ENCODE measurements at places on chromosomes 4 and X.
A peak's percentile ranks its signal among the peaks of the same experiment; 100 is the strongest.

- peak; percentile 52 for DNase-seq
Observed at GRCh38 chr4:149999485-150000074, 78.7 kb upstream of the DCLK2 start.

DNA sequence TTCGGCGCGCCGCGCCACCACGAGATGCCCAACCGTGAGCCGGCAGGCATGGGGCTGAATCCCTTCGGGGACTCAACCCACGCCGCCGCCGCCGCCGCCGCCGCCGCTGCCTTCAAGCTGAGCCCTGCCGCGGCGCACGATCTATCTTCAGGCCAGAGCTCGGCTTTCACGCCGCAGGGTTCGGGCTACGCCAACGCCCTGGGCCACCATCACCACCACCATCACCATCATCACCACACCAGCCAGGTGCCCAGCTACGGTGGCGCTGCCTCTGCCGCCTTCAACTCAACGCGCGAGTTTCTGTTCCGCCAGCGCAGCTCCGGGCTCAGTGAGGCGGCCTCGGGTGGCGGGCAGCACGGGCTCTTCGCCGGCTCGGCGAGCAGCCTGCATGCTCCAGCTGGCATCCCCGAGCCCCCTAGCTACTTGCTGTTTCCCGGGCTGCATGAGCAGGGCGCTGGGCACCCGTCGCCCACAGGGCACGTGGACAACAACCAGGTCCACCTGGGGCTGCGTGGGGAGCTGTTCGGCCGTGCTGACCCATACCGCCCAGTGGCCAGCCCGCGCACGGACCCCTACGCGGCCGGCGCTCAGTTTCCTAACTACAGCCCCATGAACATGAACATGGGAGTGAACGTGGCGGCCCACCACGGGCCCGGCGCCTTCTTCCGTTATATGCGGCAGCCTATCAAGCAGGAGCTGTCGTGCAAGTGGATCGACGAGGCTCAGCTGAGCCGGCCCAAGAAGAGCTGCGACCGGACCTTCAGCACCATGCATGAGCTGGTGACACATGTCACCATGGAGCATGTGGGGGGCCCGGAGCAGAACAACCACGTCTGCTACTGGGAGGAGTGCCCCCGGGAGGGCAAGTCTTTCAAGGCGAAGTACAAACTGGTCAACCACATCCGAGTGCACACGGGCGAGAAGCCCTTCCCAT lies 1.1 kb downstream of the ZIC3 start:
- no peak for DNase-seq

GRCh38 chr4:21780148-21780547 lies 168.4 kb downstream of the KCNIP4 start:
- DNase-seq, result no peak

DNA sequence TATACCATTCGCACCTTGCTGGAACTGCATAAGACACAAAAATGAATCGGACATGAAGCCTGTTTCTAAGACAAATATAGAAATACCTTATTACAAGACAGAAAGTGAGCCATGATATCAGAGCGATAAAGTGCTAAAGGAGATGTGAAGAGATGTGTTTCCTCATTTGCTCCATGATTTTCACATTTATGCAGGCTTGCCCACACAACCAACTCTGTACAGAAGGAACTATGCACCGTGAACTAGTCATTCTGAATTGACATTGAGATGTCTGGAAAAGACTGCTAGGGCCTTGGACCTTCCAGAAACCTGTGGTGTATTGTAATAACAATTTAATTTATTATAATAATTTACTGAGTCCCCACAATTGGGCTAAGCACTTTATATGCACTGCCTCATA lies 38.6 kb upstream of the TXK start:
- DNase-seq, result no peak

- peak; percentile 91 for DNase-seq
Observed at GRCh38 chrX:132090403-132091159, 37.2 kb downstream of the FRMD7 start.

DNA sequence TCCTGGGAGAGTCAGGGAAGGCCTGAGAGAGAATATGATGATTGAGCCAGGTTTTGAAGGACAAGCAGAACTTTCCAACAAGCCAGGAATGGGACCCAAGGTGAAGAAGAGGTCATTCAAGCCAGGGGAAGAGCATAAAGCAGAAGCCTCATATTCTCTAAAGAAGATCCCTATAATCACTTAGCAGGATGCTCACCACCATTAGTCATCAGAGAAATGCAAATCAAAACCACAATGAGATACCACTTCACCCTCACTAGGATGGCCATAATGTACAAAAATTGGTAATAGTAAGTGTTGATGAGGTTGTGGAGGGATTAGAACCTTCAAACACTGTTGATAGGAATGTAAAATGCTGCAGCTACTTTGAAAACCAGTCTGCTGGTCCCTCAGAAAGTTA lies 20.5 kb upstream of the SUPT20HL1 start:
- no peak for DNase-seq

GRCh38 chr4:100424376-100424775 lies 93.4 kb downstream of the EMCN start:
- no peak for DNase-seq

DNA sequence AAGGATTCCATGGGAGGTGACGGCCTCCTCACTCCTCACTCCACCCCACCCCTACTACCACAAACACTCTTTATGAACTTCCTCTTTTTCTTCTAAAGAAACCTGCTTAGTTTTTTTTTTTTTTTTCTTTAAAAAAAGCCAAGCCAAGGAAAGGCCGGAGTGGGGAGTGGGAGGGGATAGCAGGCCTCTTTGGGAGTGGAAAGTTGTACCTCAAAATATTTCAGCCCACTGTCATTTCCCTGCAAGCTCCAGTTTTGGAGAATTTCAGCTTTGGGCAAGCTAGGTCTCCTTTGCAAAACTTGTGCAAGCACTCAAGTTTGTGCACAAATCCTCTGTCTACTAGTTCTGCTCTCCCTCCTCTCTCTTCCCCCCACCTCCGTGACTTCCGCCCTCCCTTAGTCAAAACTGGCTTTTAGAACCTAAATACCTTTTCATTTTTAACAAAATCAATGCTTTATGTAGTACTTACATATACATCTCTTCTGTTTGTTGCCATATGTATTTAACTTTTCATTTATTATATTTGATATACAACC lies 512 bp upstream of the ANTXR2 start:
- peak; percentile 47 for DNase-seq

- DNase-seq, result no peak
Observed at GRCh38 chr4:123978637-123979036, 582.0 kb downstream of the SPRY1 start.

- DNase-seq, result no peak
Observed at GRCh38 chr4:700587-701264, 4.9 kb upstream of the PCGF3 start.

DNA sequence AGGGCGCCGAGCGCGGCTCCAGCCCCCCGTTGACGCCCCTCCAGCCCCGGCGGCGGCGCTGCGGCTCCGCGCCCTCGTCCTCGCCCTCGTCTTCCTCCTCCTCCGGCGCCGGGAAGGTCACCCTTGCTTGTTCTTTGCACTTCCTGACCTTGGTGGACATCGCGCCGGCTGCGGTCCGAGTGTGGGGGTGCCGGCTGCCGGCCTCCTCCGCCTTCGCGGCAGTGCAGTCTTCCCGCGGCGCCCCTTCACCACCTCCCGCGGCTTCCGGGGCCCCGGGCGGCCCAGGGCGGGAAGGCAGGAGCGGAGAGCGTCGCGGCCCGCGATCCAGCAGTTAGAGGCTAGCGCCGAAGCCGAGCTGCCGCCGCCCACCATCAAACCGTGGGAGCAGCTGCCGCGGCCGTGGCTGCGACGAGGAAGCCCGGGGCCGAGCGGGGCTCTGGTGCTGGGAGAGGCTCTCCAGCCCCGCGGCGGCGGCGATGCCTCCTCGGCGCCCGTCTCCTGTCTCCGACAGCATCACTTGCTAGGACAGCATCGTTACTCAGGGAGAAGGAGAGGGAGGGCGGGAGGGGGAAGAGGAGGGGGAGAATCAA lies at the start of gene TRPC3:
TSS of gene TRPC3 (minus strand) at position 540 of the 590 bp plus-strand sequence. CDS start at position 160, 380 bp downstream.
- DNase-seq, result peak; percentile 4

DNA sequence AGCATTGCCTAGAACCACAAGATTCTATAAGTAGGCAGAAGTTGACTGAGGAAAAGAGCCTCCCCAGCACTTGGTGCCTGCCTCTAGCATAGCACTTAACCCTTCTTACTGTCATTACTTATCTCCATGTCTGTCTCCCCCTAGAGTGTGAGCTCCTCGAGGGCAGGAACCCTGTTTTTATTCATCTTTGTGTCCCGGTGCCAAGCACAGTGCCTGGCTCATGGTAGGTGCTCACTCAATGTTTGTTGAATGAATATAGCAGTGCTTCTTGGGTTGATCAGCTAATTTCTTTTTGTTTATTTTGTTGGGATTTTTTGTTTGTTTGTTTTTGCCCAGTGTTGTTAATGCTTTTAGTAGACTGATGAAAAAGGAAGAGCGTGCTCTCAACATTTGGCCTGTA lies 30.3 kb downstream of the KLF3 start:
- no peak for DNase-seq

GRCh38 chr4:39900966-39901365 lies 76.7 kb downstream of the PDS5A start:
- no peak for DNase-seq

DNA sequence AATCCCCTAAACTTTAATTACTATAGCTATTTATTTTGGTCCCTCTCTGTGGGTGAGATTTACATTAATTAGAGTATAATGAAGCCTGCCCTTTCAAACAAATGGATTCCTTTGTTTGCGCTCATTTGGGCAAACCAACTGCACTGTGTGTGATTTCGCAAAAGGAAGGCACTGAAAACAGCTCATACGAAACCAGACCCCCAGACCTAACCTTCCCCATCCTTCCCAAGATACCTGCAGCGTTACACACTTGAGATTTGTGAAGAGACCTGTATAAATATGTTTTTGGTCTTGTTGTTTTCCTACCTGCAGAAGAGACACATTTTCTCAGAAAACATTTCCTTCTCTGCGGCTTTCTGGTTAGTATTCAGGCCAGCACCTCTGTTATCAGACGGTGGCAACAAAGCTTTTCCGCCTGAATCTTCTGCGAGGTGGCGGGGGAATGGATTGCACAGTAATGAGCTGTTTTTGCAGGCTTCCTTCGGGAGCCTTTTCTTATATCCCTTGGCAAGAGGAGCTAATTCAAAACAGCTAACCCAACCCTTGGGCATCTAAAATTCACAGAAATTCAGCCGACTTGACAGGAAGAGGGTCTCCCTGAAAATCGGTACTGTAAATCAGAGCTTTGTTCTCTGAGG lies 47.6 kb downstream of the CBLL2 start:
- no peak for DNase-seq

- DNase-seq, result peak; percentile 57
Observed at GRCh38 chr4:158609116-158609515, 62.6 kb downstream of the C4orf46 start.

- peak; percentile 54 for DNase-seq
Observed at GRCh38 chrX:20362268-20363267, 95.9 kb upstream of the RPS6KA3 start.

DNA sequence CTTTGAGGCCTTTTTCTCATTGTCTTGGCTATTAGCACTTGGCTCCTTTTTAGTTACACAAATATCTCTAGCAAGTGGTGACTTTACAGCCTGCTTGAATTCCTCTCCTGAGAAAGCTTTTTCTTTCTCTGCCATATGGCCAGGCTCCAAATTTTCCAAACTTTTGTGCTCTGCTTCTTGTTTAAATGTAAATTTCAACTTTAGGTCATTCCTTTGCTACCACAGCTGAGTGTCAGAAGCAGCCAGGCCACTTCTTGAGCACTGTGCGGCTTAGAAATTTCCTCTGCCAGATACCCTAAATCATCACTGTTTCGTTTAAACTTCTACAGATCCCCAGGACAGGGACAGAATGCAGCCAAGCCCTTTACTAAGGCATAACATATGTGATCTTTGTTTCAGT lies 222.4 kb downstream of the FBXO8 start:
- no peak for DNase-seq

- DNase-seq, result no peak
Observed at GRCh38 chrX:131649741-131650140, 105.9 kb downstream of the OR13H1 start.
